Effector memory CD4-positive, alpha-beta T cell (primary cell): ENCODE measurements at places on chromosomes 4 and X.
A peak's percentile ranks its signal among the peaks of the same experiment; 100 is the strongest.

GRCh38 chr4:183284258-183284785 lies 35.8 kb downstream of the CLDN22 start:
- DNase-seq, result no peak

GRCh38 chr4:8710416-8710815 lies 117.9 kb downstream of the CPZ start:
- no peak for DNase-seq

DNA sequence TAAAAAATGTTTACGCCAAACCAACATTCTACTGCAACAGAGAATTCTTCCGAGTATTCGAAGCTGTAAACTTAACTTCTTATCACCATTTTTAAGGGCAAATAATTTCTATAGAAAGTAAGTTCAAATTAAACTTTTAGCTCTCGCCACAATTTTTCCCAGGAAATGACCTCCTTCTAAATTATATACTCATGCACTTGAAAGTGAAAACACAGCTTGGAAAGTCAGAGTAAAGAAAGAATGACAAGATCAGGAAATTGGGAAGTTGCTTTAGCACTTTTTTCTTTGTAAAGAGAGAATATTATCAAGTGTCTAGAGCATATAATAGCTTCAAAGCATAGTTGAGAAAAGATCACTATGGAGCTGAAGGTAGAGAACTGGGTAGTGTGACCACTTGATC lies 1.2 kb downstream of the CYBB start:
- DNase-seq, result no peak

GRCh38 chr4:121185960-121186359 lies 21.8 kb upstream of the TNIP3 start:
- no peak for DNase-seq

GRCh38 chr4:8685831-8686230 lies 93.3 kb downstream of the CPZ start:
- no peak for DNase-seq

DNA sequence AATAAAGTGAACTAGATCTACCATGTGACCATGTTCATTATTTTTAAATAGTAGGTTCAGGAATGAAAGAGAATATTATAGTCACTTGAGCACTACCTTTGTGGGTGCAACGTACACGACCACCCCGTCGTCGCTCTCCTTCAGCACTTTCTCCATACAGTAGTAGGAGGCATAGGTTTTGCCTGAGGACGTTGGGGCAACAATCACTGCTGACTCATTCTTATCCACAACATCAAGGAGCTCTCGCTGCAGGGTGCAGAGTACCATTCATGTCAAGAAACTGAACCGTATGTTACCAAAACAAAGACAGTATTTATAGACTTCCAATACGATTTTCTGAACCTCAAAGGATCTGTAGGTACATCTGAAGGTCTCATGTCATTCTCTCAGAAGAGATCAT lies 44.7 kb downstream of the DDX60 start:
- DNase-seq, result no peak

DNA sequence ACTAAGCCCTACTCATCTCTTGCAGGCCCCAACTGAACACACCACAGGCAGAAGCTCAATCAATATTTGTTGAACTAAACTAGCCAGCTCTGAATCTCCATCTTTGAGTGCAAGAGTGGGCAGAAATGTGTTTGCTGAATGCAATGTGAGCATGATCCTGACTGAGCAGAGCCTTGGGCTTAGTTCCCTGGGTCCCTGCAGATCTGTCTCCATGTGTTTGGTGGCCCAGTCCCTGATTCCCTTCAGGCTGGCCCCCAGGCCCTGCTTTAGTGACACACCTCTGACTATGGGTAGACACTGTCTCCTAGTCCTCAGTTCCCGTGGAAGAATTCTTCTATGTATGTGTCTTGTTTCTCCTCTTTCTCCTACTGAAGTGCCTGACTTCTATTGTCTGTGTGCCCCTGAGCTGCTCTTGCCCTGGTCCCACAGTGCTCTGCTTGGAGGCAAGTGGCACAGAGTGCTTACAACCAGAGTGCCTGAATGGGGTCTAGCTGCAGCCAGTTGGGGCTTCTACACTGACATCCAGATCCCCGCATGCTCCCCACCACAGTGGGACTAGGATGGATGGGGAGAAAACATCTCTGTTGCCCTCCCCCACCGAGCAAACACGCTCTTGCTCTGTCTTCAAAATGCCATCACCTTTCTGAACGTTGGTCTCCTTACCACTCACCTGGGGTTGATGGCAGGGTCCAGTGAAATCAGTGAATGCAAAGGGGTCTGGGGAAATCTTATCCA lies 9.3 kb downstream of the PJA1 start:
- no peak for DNase-seq

GRCh38 chr4:16415751-16416150 lies 189.5 kb upstream of the TAPT1 start:
- DNase-seq, result no peak

DNA sequence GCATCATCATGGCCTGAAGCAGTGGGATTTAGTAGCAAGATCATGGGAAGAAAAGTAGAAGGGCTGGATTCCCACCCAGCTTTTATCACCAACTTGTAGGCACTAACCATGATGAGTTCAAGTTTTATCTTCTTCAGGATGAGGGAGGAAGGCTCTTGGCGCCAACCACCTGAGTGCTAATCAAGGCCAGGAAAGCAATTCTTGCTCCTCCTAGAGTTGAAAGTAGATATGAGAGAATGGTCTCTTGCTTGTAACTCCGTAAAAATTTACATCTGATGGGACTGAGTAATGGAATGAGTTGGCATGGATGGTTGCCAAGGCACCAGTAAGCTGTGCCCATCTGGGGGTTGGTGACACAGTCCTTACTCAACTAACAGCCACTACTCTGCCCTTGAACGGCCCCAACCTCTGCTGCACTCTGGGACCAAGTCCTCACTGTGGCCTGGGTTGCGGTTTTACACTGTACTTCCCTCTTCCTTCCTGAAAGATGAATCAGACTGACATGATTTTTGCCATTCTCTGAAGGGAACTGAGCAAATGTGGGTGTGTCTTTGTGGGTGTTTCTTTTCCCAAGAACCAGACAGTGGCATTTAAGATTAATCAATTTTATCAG lies 39.4 kb upstream of the NDP start:
- DNase-seq, result peak; percentile 3

- no peak for DNase-seq
Measured at GRCh38 chr4:87540146-87541058, 11.2 kb upstream of the SPARCL1 start.

DNA sequence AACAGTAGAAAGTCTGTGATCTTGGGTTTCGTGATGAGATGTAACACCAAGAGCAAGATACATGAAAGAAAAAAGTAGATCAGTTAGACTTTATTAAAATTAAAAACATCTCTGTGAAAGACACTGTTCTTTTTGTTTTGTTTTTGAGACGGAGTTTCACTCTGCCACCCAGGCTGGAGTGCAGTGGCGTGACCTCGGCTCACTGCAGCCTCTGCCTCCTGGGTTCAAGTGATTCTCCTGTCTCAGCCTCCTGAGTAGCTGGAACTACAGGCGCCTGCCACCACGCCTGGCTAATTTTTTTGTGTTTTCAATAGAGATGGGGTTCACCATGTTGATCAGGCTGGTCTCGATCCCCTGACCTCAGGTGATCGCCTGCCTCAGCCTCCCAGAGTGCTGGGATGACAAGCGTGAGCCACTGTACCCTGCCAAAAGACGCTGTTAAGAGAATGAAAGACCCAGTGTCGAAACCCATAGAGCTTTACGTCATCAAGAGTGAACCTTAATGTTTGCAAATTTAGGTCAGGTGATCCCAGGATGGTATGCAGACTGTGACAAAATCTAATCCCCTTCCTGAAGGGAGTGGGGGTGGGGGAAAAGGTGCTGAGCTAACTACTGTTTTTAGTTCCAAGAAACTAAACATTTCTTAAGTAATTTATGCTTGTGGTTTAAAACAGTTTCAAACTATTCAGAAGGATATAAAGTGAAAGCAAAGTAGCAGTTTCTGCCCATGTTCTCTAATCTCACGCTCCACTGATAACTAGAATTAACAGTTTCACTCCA lies 8.0 kb downstream of the OFD1 start:
- DNase-seq, result peak; percentile 25

DNA sequence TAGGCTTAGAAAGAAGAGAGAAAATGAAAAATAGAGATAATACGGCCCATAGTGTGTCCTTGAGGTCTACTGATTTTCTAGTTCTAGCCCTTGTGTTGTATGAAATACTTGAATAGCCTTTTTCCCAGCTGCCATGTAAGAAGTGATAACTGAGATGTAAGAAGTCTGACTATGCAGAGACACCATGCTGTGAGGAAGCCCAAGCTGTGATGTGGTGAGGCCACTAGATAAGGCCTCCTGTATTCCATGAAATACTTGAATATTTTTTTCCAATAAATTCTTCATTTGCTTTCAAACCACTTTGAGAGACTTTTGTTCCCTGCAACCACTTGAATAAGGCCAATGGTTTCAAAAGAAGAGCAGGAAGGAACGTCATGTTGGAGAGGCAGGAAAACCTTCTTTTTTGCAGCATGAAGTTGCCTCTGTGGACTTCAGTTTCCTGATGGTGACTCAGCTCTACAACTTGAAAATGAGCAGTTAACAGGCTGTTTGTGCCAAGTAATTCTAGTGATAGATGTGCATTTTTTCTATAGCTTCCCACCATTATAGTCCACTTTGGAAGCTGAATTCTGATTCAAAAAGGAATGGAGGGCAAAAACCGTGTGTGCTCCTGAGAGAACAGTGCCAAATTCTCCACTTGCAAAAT lies 25.5 kb upstream of the FAM9C start:
- no peak for DNase-seq

- no peak for DNase-seq
Measured at GRCh38 chrX:36573720-36574119, 434.4 kb upstream of the FAM47C start.

- no peak for DNase-seq
Measured at GRCh38 chrX:152905081-152905420, 7.2 kb downstream of the ZNF185 start.

GRCh38 chr4:98609934-98610333 lies 48.5 kb downstream of the TSPAN5 start:
- DNase-seq, result no peak

GRCh38 chr4:18401868-18402267 lies 380.3 kb upstream of the LCORL start:
- DNase-seq, result no peak

- no peak for DNase-seq
Measured at GRCh38 chr4:2265113-2266110, 3.5 kb upstream of the MXD4 start.

GRCh38 chr4:11427121-11427996 lies 1.3 kb downstream of the HS3ST1 start:
- no peak for DNase-seq

DNA sequence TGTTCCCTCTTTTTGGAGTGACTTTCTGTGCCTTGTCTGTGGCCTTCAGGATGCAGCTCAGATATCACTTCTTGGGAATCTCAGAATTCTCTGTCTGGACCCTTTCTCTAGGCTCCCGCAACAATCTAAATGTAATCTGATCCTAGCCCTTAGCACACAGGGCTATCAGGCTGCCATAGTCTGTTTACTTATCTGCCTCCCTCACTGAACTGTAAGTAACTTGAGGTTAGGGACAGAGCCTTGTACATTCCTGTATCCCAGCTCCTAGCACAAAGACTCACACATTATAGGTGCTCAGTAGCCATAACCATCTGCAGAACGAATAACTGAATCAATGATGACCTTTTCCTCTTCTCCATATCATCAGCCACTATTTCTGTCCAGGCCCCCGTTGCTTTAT lies 69.5 kb downstream of the RTL9 start:
- no peak for DNase-seq

GRCh38 chrX:40099055-40099958 lies 1.5 kb upstream of the BCOR start:
- peak; percentile 41 for DNase-seq

GRCh38 chr4:23038626-23039491 lies 346.1 kb downstream of the GBA3 start:
- no peak for DNase-seq

DNA sequence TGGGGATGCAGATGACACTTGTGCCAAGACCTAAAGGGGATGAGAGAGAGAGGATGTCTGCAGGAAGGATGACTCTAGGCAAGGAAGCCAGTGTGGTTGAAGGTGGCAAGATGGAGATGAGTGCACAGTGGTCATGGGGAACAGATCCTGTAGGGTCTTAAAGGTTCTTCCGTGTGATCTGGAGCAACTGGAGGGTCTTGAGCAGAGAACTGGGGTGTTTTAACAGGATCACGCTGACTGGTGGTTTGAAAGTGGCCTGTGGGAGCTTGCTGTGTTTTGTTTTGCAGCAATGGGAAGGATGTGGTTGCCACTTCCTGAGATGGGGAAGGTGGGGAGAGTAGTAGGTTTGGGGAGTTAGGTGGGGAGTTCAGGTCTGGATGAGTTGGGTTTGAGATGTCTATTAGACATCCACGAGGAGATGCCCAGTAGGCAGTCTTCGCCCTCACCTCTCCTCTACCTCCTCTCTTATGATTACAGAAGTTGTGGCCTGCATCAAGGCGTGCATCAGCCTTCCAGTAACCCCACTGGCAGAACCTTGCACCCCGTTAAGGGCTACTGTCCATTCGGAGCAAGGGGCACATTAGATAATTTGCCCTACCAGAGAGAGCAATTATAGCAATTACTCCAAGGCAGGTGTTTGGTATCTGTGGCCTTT lies 1.4 kb upstream of the STBD1 start:
- DNase-seq, result no peak

DNA sequence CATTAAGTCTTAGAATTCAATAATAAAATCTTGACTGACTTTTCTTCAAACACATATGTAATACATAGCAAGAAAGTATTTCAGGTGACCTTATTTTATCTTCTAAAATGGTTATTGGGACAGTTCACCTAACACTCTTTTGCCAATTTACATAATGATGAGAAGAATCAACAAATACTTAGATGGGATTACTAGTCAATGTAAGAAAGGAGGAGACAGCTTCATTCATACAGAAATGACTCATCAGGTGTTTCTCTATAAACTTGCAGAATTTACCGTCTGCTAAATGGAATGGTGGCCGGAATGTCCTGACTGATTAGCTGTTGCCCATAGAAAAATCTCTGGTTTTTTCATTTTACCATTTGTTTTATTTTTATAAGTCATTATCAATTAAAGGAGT lies 115.0 kb upstream of the ETNPPL start:
- no peak for DNase-seq

DNA sequence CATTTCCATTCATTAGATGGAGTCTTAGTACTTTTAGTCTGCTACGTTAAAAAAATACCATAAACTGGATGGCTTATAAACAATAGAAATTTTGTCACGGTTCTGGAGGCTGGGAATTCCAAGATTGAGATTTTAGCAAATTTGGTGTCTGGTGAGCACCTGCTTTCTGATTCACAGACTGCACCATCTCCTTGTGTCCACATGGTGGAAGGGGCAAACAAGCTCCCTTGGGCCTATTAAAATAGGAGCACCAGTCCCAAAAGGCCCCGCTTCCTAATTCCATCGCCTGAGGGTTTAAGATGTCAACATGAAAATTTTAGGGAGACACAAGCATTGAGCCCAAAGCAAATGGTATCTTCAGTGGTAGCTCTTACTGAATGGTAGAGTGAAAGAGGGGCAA lies 120.5 kb upstream of the MAP9 start:
- DNase-seq, result no peak

- DNase-seq, result no peak
Measured at GRCh38 chr4:7168106-7168505, 24.2 kb upstream of the SORCS2 start.

GRCh38 chr4:56475917-56476316 lies 8.5 kb downstream of the SRP72 start:
- no peak for DNase-seq

GRCh38 chr4:79250887-79251286 lies 75.0 kb downstream of the NAA11 start:
- no peak for DNase-seq
